ENCODE measurements at places on chromosomes 11 and 22.

DNA sequence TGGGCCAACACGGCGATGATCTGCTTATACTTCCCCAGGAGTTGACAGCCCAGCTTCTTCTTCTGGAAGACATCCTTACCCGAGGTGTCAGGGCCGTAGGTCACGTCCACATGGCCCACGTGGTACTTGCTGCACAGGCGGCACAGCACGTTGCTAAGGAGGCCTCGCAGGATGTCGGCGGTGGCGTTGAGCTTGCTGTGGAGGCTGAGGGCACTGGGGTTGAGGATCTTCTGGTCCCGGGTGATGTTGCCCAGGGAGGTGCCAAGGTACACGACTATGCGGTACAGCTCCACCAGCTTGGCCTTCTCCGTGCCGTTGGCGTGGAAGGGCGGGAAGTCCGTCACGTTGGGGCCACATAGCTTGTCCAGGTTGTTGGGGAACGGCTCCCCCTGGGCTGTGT lies 2.9 kb downstream of the LIF start:
- H3K36me3 ChIP-seq, result peaks cover 63% of the 10 kb centered on the region
- no peak for DNase-seq
- no peaks in the 10 kb centered on the region for H3K27me3 ChIP-seq
- peak overlapping the region; percentile 99 for H3K27ac ChIP-seq
- H3K4me3 ChIP-seq, result peak overlapping the region; percentile 99

GRCh38 chr22:36220451-36220921 lies 18.8 kb downstream of the APOL2 start:
- DNase-seq, result no peak
- no peak overlapping the region for H3K4me3 ChIP-seq
- no peak overlapping the region for H3K27ac ChIP-seq
- peaks cover 42% of the 10 kb centered on the region for H3K27me3 ChIP-seq
- H3K36me3 ChIP-seq, result peaks cover 5% of the 10 kb centered on the region
- H3K4me1 ChIP-seq, result peaks cover 2% of the 10 kb centered on the region

DNA sequence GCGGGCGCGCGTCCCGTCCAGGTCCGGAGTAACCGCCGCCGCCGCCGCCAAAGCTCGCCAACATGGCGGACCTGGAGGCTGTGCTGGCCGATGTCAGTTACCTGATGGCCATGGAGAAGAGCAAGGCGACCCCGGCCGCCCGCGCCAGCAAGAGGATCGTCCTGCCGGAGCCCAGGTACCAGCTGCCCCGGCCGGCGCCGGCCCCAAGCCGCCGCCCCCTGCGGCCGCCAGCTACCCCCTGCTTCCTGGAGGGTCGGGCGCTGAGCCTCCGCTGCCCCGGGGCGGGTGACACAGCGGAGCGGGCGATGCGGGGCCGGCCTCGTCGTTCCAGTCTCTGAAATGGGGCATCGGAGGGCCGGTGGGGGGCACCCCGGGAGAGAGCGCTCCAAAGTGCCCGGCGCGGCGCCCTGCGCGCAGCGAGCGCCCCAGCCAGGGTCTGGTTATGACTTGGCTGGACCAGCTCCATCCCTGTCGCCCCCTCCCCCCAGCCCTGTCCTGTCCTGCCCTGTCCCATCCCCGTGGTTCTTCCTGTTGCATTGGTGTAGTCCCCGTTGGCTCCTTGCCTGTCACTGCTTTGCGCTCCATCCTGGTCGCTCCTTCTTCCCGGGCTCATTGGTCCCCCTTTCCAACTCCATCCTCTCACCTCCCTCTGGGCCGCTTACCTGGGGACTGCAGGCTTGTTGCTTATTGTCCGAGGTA lies 653 bp downstream of the GRK3 start:
- peak overlapping the region; percentile 99 for H3K4me3 ChIP-seq
- peaks cover 28% of the 10 kb centered on the region for H3K36me3 ChIP-seq
- H3K27ac ChIP-seq, result peak overlapping the region; percentile 97
- H3K27me3 ChIP-seq, result no peaks in the 10 kb centered on the region
- peak; percentile 29 for DNase-seq

DNA sequence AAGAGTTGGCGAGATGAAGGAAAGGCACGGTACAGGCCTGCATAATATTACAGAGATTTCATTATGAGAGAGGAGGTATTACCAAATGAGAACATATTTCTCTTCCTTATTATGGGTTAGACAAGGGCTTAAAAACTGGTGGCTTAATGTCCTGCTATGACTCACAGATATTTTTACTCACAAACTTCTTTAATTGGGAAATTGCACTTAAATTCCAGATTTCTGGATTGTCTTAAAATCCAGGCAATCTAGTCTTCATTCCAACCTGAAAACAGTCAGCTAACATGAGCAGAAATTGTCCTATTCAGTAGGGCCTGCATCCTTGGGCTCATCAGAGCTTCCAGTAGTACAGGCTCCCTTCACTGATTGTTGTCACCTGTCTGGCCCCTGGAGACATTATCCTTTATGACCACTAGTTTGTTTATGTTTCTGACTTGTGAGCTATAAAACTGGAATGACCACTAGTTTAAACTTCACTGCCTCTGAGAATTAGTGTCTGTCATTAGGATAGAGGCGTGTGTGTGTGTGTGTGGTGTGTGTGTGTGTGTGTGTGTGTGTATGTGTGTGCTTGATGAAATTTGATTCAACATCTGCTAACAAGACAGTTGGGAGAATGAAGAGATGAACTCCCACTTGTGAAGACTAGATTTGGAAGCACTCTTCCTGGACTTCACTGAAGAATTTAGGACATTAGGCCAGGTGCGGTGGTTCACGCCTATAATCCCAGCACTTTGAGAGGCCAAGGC lies 25.1 kb downstream of the DBX1 start:
- H3K4me3 ChIP-seq, result no peak overlapping the region
- H3K27me3 ChIP-seq, result peaks cover 35% of the 10 kb centered on the region
- DNase-seq, result no peak

DNA sequence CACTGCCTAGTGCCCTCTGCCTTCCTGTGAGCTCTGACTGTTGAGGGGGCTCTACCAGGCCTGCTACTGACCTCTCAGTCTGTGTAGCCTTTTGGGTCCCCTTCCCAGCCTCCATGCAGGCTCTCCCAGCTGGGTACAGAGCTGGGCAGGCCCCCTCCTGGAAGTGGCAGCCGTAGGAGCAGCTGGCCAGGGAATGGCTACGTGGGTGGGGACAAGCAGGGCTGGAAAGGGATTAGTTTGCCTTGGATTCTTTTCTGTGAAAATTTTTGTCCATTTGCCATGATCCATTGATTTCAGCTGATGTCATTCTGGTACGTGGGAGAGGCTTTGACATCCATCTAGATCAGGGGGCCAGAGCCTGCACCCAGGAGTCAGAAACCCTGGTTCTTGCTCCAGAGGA lies 23.9 kb upstream of the NECTIN1 start:
- no peaks in the 10 kb centered on the region for H3K36me3 ChIP-seq
- DNase-seq, result no peak
- H3K4me1 ChIP-seq, result no peaks in the 10 kb centered on the region
- no peak overlapping the region for H3K27ac ChIP-seq
- no peak overlapping the region for H3K4me3 ChIP-seq
- peaks cover 6% of the 10 kb centered on the region for H3K27me3 ChIP-seq
